ENCODE measurements at places on chromosomes 12 and 14.
A peak's percentile ranks its signal among the peaks of the same experiment; 100 is the strongest.

DNA sequence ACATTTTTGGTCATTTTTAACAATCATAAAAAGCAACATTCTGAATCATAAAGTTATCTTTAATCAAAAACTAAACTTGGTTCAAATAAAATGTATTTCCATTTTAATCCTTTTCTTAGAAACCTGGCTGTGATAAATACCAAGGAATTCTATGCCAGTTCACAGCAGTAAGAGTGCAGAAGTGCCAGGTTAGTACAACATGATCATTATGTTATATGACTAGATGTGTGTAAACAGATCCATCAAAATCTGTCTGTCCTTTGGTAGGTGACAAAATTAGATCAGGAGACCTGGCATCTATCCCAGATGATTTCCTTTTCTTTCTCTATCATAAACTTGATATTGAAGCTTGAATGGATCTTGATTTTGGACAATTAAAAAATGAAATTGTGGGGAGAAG, 200.6 kb upstream of the STXBP6 start:
- DNase-seq = no peak

DNA sequence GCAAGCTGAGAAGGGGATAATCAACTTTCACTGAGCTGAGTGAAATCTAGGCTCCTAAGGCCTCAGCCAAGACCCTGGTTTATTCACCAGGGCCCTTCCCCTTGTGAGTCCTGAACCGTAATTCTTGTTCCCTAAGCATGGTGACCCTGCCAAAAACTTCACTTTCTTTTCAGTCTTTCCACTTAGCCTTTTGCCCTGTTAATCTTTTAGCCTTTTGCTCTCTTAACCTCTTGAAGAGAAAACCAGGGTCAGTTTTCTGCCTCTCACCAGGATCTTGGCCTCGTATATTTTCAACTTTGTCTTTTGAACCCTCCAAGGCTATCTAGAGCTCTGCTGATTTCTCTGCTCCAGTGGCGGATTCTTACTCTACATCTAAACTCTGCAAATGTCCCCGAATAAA, 191.0 kb downstream of the PELI2 start:
- DNase-seq = no peak

DNA sequence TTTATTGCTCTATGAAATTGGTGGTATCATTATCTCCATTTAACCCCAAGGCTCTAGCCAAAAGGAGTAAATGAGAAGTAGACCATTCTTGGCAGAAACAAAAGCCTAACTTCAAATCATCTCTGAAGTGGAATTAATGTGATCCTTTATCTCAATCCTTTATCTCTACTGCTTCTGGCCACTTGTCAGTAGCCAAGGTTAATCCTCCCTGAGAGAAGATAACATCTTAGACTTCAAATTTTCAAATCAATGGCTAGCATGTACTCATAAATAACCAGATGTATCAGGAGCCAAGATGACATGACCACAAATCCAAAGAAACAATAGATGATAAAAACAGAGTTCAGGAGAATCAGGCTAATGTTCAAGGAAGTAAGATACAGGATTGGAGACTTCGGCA, 123.1 kb upstream of the RASSF8 start:
- no peak for DNase-seq

GRCh38 chr14:67446371-67447032, 34.5 kb upstream of the PLEK2 start:
- DNase-seq = no peak

DNA sequence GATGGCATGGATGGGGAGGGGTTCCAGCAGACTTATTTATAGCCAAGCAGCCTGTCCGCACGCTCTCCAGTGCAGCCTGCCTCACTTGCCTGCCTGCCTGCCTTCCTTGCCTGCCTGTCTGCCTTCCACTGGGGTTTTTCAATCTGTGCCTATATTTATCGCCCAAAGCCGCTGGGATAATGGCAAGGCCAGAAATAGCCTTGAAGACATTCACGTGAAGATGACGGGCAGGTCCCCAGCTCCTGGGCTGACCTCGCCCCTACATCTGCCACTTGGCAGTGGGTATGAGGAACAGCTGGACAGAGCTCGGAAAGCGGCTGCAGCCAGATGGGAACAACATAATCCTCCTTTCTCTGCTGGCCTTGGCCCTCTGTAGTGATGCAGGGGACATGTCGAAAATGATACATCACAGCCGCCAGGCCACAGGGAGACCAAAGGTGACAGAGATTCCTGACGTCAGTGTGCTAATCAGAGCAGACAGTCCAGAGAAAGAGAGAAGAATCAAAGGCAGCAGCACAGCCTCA, 53.3 kb downstream of the PITPNM2 start:
- peak; percentile 71 for DNase-seq

DNA sequence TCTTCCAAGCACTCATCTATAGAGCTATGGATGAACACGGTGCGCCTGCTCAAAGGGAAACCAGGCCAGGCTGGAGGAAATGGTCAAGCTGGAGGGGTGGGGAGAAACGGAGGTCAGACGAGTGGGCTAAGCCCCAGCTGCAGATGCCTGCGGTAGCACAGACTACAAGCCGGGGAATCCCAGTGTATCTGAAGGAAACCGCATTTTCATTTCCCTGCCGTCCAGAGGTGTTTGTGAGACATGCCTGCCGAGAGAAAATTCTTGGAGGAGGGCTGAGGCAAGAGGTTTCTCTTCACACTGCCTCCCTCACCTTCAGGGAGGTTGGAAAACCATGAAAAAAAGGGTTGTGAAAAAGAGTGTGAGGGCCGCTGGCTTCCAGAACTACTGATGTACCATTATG, 102.0 kb upstream of the FOXN3 start:
- DNase-seq = no peak

DNA sequence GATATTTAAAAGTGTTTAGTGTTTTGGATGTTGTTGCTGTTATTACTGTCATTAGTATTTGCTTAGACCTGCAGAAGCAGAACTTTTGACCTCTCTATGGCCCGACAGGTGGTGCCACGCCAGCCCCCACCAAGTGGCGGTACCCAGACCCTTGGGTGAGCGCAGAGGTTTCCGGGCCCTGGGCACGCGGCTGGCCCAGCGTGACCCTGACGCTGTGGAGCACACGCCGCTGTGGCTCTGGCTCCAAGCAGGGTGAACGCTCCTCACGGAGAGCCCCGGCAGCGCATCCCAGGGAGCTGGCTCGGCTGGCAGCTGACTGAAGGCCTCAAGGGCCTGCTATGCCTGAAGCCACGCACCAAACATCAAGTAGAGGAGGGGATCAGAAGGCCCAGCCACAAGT, 22.6 kb downstream of the SLC25A47 start:
- DNase-seq = no peak

- no peak for DNase-seq
Measured at GRCh38 chr12:18899678-18900317, 161.9 kb downstream of the CAPZA3 start.

- no peak for DNase-seq
Measured at GRCh38 chr12:870378-870777, 79.1 kb downstream of the RAD52 start.

- DNase-seq = no peak
Measured at GRCh38 chr12:16152885-16153673, 124.4 kb downstream of the SLC15A5 start.

DNA sequence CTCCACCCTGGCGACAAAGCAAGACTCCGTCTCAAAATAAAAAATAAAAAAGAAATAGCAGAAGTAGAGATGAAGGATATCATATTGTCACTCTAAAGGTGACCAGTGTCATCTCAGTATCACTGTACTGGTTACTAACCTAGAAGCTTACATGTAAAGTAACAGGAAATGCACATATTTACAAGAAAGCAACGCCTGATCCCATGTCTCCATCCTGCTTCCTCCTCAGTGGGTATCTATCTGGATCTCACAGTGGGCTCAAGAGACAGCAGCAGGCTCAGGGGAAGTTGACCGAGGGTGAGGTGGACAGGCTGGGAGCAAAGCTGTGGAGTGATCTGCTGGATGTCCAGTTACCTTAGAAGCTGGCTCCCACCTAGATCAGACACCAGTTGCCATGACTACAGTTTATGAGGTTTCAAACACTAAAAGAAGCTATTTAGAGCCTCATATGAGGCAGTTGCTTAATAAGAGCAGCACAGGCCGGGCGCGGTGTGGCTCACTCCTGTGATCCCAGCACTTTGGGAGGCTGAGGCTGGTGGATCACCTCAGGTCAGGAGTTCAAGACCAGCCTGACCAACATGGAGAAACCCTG, 10.5 kb downstream of the MTRFR start:
- no peak for DNase-seq

DNA sequence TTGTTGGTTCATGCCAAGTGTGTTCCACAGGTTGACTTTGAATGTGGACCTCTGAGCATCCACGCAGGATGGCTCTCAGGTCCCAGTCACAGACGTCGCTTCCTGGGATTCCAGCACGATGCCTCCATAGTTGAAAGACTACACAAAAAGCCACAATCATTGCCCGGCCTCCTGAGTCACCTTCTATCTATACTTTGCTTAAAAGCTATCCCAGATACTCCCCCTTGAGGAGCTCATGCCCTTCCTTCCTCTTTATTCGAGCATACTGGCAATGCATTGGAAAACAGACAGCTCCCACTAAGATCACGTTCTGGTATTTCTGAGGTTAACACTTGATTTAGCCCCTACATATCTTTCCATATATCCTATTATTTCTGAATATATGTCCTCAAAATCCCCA, 40.1 kb downstream of the ZNF664 start:
- no peak for DNase-seq

DNA sequence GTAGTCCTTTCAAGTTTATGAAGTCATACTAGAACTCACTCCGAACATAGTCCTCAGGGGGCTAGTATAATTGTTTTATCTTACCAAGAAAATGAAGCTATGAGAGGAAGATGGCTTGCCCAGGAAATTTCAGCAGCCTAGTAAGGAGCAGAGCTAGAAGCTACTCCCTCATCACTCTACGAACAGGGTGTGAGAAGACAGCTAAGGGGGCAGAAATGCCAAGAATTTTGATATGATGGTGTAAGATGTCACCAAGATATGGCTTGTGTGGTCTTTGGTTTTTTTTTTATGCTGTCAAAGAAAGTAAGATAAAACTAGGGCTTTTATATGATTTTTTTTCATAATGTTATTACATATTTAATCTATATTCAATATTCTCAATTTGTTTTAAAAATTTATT, 47.6 kb downstream of the PRICKLE1 start:
- no peak for DNase-seq

GRCh38 chr14:43031598-43031997, 1424.9 kb downstream of the LRFN5 start:
- DNase-seq = no peak

DNA sequence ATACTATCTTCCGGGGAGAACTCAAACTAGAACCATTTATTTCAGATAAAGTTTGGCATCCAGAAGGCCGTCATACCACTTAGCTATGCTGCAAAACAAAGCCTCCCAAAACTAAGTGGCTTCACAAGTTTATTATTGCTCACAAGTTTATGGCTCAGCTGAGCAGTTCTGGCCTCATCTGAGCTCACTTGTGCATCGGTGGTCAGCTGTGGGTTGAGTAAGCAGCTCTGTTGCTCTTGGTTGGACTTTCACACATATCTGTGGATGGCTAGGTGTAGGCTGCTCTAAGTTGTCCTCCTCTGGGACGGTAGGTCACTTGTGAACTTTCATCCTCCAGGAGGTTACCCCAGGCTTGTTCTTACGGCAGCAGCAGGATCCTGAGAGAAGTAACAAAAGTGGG, 162.7 kb downstream of the BTG1 start:
- no peak for DNase-seq

DNA sequence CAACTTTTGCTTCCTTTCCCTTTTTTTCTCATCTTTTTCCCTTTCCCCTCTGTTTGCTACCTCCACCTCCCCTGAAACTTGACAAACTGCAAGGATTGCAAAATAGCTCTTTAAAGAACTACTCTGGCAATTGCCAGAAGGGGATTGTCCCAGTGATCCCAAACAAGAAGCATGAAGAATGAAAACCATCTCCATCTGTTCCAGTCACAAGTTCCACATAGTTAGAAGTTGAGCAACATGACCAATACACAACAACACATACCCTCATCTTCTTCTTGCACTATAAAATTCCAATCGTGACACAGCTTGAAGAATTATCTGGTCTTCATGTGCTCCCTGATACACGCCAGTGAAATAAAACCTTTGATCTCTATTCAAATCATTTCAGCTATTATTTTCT, 93.7 kb upstream of the USP15 start:
- DNase-seq = no peak

DNA sequence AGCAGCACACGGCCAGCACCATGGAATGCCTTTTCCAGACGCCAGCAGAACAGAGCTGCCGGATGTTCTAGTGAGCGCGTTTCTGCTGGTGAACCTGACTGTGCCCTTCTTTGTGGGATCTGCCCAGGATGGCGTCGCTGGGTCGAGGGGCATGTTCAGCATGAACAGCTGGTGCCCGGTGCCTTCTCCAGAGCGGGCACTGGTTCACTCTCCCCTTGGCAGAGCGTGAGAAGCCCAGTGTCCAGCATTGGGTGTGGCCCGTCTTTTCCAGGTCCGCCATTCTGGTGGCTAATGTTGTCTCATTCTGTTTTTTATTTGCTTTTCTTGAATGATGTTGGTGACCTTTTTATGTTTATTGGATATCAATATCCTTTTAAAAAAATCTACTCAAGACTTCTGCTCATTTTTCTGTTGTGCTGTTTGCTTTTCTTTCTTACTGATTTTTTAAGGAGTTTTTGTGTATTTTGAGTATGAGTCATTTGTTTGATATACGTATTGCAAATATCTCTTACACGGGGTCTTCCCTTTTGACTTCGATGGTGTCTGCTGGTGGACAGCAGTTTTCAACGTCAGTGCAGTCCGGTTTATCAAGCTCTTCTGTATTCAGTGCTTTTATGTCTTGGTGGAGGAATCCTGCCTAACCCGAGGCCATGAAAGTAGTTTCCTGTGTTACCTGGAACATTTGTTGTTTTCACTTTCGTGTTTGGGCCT, 74.3 kb downstream of the ADGRD1 start:
- DNase-seq = no peak

- DNase-seq = no peak
Measured at GRCh38 chr14:43247877-43248276, 1259.2 kb downstream of the FSCB start.

DNA sequence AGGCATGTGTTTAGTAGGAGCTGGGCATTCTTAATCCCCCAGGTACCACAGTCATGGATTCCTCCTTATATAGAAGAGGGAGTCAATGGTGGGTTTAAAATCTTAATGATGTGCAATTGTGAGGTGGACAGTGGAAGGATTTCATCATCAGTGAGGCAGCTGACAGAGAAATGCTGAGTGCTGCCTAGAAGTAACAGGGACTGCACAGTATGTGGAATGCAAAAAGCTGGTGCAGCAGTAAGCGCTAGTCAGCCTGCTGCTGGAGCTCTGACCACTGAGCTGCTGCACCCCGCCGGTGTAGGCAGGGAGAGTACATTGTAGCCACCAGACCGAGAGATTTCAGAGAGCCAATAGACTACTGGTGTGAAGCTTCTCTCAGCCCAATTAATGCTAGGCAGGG, 80.5 kb upstream of the DACT1 start:
- no peak for DNase-seq
